ENCODE measurements at places on chromosomes 11 and 22.

DNA sequence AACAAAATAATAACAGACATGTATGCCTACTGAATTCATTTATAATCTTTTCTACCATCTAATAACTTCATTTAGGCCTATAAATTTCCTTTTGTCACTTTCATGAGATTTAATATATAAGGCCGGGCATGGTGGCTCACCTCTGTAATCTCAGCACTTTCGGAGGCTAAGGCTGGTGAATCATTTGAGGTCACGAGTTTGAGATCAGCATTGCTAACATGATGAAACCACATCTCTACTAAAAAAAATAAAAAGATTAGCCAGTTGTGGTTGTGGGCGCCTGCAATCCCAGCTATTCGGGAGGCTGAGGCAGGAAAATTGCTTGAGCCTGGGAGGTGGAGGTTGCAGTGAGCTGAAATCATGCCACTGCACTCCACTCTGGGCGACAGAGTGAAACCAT is 14.2 kb upstream of the NTM start:
- DNase-seq: no peak

DNA sequence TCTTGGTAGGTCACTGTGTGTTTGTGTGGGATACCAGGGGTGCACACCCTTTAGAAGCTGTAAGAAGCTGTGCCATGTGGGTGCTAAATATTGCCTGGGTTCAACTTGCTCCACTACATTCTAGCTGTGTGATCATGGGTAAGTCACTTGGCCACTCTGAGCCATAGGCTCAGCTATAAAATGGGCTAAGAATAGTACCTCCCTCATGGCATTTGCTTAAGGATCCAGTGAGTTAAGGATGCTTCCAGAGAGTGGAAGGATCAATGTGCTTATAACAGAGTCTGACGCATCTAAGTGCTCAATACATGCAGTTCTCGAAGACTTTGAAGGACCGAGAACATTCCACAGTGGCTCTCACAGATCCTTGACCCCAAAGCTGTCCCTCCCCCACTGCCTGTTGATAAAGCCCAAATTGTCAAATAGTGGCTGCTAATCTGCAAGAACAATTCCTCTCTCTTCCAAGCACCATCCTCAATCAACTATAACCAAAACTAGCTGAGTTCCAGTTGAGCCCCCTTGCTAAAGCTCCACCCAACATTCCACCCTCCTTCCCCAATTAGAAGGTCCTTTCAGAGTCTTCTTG is 13.2 kb upstream of the TMPRSS6 start:
- no peak for DNase-seq

GRCh38 chr11:28545536-28545935 is 437.3 kb downstream of the METTL15 start:
- no peak for DNase-seq

- no peak for DNase-seq
These were observed 413.4 kb downstream of the MN1 start for GRCh38 chr22:27388090-27388600.

GRCh38 chr11:94751218-94751609 is 16.9 kb upstream of the AMOTL1 start:
- no peak for DNase-seq

- DNase-seq: no peak
These were observed 4.1 kb upstream of the P2RY6 start for GRCh38 chr11:73267906-73268540.

DNA sequence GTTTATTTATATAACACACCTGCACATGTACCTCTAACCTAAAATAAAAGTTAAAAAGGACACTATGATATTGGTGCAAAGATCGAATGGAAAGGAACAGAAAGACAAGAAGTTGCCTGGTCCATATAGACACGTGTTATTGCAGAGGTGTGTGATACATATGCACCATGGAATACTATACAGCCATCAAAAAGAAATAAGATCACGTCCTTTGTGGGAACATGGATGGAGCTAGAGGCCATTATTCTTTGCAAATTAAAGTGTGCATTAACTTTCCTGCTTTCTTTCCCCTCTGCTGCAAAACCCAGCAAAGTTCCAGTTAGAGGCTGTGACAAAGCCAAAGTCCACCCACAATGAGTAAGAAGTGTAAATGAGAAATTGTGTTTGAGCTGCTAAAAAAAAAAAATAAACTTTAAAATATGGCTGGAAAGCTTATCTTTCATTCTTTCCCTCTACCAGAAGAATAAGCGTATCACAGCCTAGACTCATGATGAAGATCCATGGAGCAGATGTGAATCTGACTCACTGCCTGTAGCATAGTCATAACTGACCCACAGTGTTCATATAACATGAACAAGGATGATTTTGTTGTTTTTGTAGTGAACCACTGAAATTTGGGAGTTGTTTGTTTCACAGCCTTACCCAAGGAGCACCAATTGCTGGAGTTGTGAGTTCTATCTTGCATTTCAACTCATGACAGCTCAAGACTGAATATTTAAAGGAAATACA is 9.6 kb downstream of the OR52K1 start:
- no peak for DNase-seq

DNA sequence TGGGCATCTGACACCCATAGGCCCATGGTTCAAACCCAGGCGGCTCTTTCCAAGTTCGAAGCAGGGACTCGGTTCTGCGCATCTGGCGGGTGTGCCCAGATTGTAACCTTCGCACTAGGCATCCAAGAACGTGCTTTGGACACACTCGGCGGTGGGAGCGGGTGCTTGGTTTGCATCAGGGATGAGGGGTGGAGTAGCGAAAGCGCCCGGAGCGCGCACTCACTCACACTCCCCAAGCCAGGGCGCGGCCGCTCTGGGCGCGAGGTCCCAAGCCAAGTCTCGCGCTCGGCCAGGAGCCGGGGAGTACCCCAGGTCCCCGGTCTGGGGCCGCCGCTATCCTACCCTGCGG is 243 bp upstream of the SYT9 start:
- DNase-seq: no peak

GRCh38 chr11:13668957-13669521 is 571 bp downstream of the FAR1 start:
- DNase-seq: no peak

DNA sequence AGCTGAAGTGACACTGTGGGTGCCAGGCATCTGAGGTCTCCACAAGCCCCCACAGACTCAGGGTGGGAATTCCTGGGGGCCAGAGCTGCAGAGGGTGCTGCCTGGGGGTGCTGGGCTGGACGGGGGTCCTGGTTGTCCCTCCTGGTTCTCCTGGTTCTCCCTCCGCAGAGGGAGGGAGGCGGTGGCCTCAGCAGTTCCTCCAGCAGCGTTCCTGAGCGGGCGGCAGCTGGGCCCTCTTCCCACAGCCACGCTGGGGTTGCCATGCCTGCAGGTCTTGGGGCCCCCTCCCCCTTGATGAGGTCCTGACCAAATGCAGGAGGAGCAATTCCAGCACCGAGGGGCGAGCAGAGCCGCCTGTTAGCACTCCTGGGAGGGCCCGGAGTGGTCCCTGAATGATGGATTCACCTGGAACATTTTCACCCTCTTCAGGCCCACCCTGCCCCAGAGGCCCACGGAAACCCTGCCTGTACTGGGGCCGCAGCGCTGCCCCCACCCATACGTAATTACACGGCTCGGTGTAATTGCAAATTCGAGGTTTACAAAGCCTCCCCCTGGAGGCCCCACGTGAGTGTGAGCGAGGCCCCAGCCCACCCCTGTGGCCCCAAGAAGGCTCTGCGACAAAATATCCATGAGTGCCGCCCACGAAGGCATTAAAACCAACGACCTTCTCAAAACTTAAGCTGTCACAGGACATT is 635 bp downstream of the C11orf21 start:
- peak; percentile 14 for DNase-seq

- no peak for DNase-seq
These were observed 163.7 kb downstream of the DYNC2H1 start for GRCh38 chr11:103272876-103273275.

GRCh38 chr22:25874327-25874726 is 132.3 kb downstream of the MYO18B start:
- no peak for DNase-seq

GRCh38 chr11:23767576-23767975 is 729.3 kb upstream of the LUZP2 start:
- no peak for DNase-seq

DNA sequence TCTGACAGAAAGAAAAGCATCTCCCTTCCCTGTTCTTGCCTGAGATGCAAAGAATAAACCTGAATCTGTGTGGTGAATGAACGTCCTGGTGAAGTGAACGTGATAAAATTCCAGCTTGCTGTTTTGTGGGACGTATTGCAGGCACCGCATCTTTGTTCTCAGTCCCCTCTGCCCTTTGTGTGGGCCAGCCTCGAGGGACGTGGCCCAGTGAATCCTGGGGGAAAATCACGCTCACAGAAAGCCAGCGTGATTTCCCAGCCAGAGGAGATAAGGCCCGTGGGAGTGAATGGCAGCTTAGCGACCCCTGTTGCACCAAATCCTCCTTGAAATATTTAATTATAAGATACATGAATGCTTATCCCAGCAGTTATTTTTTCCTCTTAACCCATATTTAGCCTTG is 129.1 kb downstream of the COMMD9 start:
- no peak for DNase-seq

DNA sequence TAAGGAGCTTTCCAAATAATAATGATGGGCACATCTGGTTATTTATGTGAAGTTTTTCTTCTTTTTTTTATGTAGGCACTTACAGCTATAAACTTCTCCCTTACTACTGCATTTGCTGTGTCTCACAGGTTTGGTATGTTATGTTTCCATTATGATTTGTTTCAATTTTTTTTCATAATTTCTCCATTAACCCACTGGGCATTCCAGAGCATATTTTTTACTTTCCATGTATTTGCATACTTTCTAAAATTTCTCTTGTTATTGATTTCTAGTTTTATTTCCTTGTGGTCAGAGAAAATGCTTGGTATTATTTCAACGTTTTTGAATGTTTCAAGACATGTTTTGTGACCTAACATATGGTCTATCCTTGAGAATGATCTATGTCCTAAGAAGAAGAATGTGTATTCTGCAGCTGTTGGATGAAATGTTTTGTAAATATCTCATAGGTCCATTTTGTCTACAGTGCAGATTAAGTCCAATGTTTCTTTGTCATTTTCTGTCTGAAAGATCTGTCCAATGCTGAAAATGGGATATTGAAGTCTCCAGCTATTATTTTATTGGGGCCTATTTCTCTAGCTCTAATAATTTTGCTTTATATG is 362.1 kb downstream of the DDX10 start:
- no peak for DNase-seq

GRCh38 chr11:2541881-2542361 is 97.1 kb downstream of the KCNQ1 start:
- no peak for DNase-seq

- DNase-seq: no peak
These were observed 25.7 kb downstream of the ARAP1 start for GRCh38 chr11:72726266-72727220.

DNA sequence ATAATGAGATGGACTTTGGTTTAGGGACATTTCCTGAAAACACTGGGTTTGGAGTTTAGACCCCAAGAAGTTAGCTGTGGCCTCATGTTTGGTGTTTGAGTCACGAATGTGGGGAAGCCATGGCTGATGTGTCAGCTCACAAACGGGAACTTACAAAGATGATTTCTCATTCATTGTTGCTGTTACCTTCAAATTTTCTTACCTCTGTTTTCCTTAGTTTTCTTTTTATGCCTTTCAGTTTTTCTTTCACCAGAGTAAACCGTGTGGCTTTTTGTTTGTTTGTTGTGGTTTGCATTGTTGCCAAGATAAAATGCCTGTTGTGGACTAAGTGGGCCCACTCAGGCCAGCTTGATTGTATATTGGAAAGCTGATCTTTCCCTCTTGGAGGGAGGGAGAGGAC is 89.1 kb downstream of the SWAP70 start:
- DNase-seq: no peak

- no peak for DNase-seq
These were observed 547.0 kb downstream of the TBC1D22A start for GRCh38 chr22:47309476-47309875.

DNA sequence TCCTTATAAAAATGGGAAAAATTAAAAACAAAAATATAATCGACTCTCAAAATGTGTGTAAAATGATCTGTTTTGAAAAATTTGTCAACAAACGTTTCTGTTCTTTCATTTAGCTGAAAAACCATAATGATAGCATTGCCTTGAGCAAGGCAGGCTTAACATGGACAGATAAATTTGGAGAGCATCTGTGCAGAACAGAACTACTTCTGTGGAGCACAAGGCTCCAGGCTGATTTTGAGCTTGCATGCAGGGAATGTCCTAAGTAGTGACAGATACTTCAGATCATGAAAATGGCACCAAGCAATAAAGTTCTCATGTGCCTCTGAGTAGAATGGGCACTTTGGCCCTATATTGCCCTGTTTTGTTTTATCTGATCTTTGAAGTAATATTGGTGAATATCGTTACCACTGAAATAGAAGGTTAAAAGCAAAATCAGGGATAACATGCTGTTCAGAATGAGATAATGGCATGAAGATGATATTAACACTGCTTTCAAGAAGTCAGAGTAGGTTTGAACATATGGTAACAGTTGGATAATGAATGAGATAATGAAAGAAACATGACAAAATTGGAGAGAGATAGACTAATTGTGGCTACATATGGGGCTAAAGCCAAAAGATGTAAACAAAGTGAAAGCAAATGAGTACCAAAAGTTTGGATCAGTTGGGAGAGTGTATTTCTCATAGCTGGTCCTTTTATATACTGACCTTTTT is 730.5 kb upstream of the CCDC179 start:
- no peak for DNase-seq

GRCh38 chr11:85167038-85167437 is 460.1 kb downstream of the DLG2 start:
- no peak for DNase-seq

- no peak for DNase-seq
These were observed 37.8 kb downstream of the PGR start for GRCh38 chr11:101091781-101092180.

- DNase-seq: no peak
These were observed 186.7 kb downstream of the CADM1 start for GRCh38 chr11:115317277-115318185.

DNA sequence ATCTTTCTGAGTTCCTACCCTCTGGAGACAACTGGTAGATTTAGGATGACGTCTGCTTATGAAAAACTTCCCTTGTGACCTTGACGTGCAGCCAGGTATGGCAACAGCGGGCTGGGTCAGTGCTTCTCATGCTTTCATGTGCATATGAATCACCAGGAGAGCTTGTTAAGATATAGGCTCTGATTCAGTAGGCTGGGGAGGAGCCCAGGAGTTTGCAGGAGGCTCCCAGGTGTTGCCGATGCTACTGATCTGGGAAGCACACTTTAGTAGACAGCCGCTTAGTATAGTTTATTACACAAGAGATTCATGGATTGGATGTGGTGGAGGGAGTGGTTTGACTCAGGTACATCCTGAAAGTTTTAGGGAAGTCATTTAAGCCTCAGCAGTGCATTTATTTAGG is 23.8 kb downstream of the DIXDC1 start:
- DNase-seq: no peak

All from stimulated activated naive CD4-positive, alpha-beta T cell (primary cell).